Psoas muscle (tissue), 8 donors: ENCODE measurements at places on chromosomes 3 and 15. TPM values are rescaled to one million over a fixed set of nuclear protein-coding genes. Genes with fewer than 3 reads are reported as not detected.

SI gene
- polyA plus RNA-seq: 0.01 TPM

GXYLT2 gene
- 0.16 TPM for polyA plus RNA-seq

PP2D1 gene
- polyA plus RNA-seq: not detected

NANOGP8 gene
- polyA plus RNA-seq: not detected

MYH15 gene
- polyA plus RNA-seq: 0.08 TPM

APOD gene
- polyA plus RNA-seq: 629 TPM

GREM1 gene
- polyA plus RNA-seq: 3.4 TPM

FAM3D gene
- polyA plus RNA-seq: not detected

XCR1 gene
- 0.01 TPM for polyA plus RNA-seq

SGO1 gene
- polyA plus RNA-seq: 0.03 TPM

IL17RE gene
- 0.07 TPM for polyA plus RNA-seq

ARPIN gene
- 8.9 TPM for polyA plus RNA-seq

MESP2 gene
- polyA plus RNA-seq: 0.17 TPM

HHLA2 gene
- polyA plus RNA-seq: not detected

MORC1 gene
- polyA plus RNA-seq: not detected

TMEM158 gene
- polyA plus RNA-seq: 15.7 TPM

VPS8 gene
- polyA plus RNA-seq: 28.9 TPM

ZNF35 gene
- 2.8 TPM for polyA plus RNA-seq

OR5K2 gene
- not detected for polyA plus RNA-seq

ALDH1A2 gene
- 0.80 TPM for polyA plus RNA-seq

INKA1 gene
- 2.4 TPM for polyA plus RNA-seq

ZFAND6 gene
- 125 TPM for polyA plus RNA-seq

RGMA gene
- polyA plus RNA-seq: 39.2 TPM

OR5H2 gene
- polyA plus RNA-seq: not detected
